ENCODE measurements at places on chromosomes 16 and 17.

DNA sequence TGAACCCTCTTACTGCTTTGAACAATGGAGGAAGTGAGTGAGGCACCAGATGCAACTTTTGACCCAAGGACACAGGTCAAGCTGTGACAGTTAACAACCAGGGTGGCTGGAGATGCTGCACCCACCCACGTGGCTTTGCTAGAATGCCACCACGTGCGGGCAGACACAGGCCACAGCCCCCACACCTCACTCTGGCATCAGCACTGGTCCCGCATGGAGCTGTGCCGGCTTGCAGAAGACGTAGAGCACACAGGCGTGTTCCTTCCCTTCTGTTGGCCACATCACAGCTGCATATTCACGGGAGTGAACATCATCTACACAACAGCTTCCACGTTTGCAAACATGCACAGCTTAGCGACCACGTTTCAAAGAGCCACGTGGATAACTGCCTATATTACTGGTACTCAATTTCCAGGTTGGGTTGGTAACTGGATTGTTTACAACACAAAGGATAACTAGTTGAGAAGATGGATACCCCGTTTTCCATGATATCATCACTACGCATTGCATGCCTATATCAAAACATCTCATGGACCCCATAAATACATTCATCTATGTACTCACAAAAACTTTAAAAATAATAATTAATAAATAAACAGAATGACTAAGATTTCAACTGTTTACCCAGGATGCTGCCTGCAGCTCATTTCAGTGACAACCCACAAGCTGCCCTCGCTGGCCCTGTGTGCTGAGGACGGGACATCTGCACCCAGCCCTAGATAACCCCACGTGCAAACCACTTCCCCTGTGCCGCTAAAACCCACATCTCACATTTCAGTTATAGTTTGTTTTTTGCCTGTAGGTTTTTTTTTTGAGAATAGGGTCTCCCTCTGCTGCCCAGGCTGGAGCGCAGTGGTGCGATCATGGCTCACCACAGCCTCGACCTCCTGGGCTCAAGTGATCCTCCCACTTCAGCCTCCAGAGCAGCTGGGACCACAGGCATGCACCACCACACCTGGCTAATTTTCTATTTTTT is 132.0 kb downstream of the ANKRD11 start:
- no peak for DNase-seq

GRCh38 chr16:78957317-78958100 is 643.0 kb downstream of the MAF start:
- no peak for DNase-seq

- DNase-seq, result no peak
Observed at GRCh38 chr17:83053021-83053681, 26.3 kb upstream of the METRNL start.

- DNase-seq, result no peak
Observed at GRCh38 chr17:65633988-65634387, 72.5 kb upstream of the AXIN2 start.

DNA sequence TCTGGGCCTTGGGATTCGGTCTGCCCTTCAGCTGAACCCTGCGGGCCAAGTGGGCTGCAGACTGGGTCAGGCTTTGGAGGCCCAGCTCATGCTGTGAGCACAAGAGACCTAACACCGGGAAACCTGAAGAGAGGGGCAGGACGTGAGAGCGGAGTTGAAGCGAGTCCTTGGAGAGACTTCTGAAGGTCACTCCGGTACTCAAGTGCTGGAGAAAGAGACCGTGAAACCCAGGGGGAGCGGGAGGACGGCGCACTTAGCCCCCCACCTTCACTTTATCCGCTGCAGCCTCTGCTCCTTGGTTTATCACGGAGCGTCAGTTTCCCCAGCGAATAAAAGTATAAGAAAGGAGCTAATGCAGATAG is 361 bp downstream of the UQCRC2 start:
- no peak for DNase-seq

DNA sequence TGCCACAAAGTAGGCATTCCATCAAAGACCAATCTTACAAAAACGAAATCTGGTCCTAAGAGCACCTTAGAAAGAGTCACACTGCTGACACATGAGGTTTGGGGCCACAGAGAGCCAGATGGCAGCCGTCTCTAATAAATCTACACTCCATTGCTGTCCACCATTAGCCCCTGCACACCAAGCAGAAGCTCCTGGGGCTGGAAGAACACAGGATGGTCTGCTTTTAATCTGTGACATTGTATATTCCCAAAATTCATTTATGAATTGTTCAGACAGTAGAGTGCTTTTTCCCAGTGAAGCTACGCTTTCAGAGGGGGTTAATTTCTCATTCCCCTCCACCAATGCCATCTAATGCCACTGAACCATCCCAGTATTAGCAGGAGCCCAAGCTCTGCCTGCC is 1.6 kb downstream of the CYB561 start:
- no peak for DNase-seq

DNA sequence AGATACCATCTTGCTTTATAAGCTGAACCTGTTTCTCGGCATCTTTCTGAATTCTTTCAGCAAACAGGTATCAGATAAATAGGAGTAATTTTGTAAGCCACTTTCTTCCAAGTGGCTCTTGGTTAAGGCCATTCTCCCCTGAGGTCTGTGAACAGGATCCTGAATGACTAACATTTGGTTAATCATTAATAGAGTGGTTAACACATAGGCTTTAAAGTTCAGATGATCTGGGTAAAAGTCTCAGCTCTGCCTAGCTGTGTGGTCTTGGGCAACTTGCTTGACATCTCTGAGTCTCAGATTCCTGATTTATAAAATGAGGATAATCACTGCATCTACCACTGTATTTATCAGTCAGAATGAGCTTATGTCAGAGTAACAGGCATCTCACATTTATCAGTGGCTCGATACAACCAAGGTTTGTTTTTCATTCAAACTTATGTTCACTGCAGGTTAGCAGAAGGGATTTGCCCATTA is 44.4 kb upstream of the ANKFN1 start:
- DNase-seq, result no peak

DNA sequence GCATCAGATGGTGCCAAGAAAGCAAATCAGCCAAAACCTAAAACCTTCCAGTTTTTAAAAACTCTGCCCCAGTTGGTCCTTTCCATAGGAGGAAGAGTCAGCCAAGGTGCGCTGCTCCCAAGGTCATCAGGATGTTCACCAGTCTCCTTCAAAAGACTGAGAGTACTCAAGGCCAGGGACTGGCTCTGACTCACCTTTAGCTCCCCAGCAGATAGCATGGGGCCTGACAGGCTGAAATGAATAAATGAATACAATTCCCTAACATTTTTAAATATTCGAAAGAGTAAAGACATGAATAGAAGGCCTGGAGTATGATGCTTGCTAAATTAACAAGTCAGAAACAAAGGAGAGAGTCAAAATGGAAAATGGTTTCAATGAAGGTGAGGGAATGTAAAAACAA is 19.2 kb downstream of the EFTUD2 start:
- DNase-seq, result no peak

DNA sequence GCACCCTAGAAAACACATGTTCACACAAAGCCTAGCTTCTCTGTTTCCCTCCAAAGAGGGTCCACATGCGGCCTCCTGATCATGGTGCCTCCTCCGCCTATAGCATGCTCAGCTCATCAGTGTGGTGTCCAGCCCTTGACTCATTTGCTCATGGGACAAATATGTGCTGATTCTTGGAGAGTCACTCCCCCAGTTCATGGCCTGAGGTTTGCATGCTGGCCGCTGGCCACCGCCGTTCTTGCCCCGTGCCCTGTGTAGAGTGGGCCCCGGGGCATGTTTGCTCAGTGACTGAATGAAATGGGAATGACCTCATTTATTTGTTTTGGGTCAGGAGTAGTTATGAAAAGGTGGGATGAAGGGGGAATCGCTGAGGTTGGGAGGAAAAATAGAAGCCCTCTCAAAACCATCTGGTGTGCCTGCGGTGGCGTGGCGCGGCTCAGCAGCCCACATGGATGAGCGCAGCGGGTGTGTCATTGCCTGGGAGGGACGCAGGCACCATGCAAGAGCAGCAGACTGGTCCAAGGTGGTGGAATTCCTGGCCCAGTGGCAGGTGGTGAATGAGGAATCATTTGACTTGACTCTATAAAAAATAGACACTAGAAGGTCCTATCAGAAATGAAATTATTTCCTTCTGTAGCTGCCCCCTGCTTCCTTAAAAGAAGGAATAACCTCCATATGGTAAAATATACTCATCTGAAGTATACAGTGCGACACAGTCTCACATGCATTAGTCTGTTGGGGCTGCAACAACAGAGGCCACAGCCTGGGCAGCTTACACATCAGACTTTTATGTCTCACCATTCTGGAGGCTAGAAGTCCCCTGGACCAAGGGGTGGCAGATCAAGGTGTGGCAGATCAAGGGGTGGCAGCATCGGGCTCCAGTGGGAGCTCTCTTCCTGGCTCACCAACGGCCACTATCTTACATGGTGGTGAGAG is 31.7 kb downstream of the CRISPLD2 start:
- DNase-seq, result no peak

DNA sequence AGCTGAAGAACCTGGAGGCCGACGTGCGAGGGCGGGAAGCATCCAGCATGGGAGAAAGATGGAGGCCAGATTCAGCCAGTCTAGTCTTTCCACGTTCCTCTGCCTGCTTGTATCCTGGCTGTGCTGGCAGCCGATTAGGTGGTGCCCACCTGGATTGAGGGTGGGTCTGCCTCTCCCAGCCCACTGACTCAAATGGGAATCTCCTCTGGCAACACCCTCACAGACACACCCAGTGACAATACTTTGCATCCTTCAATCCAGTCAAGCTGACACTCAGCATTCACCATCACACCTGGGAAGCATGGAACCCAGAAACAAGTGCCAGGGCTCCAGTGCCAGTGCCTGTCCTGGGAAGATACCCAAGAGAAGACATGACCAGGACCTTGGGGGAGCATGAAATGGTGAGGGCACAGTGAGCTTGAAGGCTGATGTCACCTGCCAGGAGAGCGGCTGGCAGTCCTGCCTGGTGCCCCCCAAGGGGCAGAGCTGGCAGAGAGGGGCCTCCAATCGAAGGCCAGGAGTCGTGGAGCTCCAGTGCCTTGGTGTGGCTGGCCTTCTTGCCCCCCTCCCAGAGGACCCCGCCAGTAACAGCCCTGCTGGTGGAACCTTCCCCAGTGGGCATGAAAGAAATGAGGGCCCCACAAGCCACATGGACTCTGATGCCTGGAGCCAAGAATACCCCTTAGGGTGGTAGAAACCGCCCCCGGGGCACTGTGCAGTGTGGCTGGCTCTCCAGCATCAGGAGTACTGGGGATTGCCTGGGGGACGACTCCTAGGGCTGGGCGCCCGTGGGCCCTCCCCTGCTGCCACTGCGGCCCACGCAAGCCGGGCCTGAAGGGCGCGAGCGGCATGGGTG is 643 bp upstream of the NPB start:
- no peak for DNase-seq

GRCh38 chr16:58828901-58829545 is 94.9 kb upstream of the GOT2 start:
- no peak for DNase-seq

DNA sequence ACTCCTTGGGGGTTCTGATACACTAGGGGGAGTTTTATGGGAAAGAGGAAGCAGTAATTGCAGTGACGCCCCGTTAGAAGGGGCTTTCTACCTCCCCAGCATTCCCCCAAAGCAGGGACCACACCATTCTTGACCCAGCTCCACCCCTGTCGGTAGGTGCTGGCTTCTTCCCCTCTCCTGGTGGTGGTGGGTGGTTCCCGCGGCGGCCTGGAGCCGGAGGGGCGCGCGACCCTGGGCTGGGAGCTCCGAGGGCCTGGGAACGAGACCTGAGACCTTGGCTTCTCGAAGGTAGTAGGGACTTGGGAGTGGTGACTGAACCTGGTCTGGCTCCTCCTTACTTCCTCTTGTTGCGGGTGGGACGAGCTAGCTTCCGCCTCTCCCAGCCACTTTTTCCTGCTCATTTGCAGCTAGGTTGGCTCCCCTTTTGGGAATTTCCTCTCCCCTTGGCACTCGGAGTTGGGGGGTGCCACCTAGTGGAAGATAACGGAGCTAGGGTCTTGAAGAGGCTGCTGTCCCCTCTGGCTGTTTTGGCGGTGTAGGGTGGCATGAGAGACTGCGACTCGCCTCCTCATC is 438 bp downstream of the GRN start:
- DNase-seq, result no peak

DNA sequence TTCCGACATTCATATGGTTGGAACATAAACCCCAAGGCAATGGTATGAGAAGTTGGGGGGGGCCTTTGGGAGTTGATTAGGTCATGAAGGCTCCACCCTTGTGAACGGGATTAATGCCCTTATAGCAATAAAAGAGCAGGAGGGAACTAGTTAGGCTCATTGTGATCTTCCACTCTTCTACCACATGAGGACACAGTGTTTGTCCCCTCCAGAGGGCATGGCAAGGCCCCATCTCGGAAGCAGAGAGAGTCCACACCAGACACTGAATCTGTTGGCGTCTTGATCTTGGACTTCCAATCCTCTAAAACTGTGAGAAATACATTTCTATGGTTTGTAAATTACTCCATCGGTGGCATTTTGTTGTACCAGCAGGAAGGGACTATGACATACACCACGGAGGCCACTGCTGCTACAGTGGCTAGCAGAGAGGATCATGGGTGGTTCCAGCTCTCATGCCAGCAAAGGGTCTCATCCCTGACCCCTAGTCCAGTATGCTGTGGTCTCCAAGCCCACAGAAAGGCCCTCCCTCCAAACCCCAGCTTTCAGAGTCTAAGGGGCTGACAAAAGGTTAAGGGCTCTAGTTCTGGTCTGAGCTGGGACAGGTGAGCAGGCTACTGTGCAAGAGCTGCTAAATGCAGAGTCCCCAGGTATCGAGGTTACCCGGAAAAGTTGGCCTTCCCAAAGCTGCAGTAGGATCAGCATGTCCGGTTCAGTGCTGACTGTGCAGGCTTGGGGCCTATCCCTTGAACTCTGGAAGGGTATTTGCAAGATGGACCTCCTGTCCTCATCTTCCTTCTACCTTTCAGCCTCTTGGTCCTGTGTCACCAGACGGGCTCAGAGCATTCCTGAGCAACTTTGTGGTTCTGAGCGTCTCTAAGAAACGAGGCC is 12.2 kb downstream of the CCR7 start:
- no peak for DNase-seq

DNA sequence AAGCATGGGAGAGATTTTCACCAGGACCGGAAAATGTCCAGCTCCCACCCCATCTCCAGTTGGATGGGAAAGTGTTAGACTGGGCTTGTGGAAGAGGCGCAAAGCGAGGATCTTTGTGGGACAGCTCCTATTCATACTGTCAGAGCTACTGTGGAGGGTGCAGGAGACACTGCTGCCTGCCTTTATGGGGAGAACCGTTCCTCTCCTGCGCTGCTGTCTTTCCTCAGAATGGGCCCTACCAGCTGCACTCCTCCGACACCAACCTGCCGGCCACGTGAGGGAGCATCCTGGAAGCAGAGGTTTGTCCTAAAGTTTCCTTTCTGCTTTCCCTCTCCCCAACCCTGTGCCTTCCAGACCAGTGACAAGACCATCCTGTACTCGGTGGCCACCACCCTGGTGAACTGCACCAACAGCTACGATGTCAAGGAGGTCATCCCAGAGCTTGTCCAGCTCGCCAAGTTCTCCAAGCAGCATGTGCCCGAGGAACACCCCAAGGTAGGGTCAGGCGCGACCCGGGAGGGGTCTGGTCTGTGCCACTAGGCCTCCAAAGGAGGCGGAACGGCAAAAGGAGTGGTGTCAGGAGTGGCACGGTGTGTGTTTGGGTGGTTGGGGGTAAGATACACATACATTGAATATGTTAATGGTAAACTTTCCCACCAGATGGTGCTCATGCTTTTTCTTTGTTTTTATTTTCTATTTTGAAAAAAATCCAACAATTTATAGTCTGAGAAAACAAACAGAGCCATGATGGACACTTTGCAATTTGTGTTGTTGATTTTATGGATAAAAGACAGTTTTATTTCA is 23.0 kb downstream of the SLC35G3 start:
- DNase-seq, result no peak

- DNase-seq, result no peak
Observed at GRCh38 chr16:57476546-57477410, 9.5 kb downstream of the DOK4 start.

- no peak for DNase-seq
Observed at GRCh38 chr17:59428916-59429485, 97.5 kb downstream of the YPEL2 start.
